Kidney epithelial cell (primary cell): ENCODE measurements at places on chromosomes 12 and 14. TPM values are rescaled to one million over a fixed set of nuclear protein-coding genes. Genes with fewer than 3 reads are reported as not detected.

The ZBTB1 gene
- total RNA-seq = 44.1 and 46.3 TPM in 2 replicates

The FRS2 gene
- 26.6 and 35.5 TPM in 2 replicates for total RNA-seq

The RIMBP2 gene
- 0.50 and 0.82 TPM in 2 replicates for total RNA-seq

The CCDC196 gene
- total RNA-seq = not detected in 2 replicates

The MFAP5 gene
- 2.8 and 15.8 TPM in 2 replicates for total RNA-seq

The KRT73 gene
- total RNA-seq = not detected in 2 replicates

- no peak for DNase-seq
Observed at GRCh38 chr14:99524804-99525698, 43.8 kb downstream of the CCNK start.

- DNase-seq = no peak
Observed at GRCh38 chr14:88276923-88277596, 46.0 kb downstream of the KCNK10 start.

- DNase-seq = no peak
Observed at GRCh38 chr14:30333934-30334333, 225.0 kb upstream of the G2E3 start.

DNA sequence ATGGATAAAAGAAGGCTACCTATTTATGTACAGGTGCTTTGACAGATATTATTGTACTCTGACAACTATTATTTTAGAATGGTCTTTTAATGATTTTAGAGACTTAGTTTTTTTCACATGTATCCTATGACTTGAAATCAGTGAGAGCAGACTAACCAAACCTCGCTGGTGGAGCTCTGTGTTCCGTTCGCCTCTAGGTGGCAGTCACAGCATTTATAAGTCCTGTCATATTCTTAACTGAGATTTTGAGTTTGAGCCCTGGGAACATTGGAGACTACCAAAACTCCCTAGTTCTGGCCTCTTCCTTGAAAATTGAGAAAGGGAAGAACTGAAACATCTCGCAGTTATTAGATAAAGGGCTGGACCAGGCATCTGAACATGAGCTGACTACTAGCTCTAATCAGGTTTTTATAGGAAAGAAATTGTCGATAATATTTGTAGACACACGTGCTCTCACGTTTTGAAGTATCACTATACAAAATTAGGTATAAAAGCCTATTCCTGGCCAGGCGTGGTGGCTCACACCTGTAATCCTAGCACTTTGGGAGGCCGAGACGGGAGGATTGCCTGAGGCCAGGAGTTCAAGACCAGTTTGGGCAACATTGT lies 48.3 kb downstream of the TTLL5 start:
- peak; percentile 50 for DNase-seq

DNA sequence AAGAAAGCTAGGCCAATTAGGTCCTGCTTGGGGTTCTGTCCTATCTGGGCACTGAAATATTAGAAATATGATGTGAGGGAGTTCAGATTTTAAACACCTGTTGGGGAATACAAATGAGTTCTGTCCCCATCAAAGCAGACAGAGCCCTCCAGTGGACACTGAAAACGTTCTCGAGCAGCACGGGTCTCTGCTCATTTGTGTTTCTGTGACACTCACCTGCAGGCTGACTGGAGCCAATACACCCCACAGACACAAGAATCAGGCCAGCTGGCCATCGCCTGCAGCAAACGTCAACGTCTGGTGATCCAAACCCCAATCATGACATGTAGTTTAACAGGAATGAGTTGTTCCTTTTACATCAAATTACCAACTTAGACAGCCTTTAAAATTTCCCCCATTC lies 493.4 kb upstream of the TMEM132C start:
- DNase-seq = no peak

DNA sequence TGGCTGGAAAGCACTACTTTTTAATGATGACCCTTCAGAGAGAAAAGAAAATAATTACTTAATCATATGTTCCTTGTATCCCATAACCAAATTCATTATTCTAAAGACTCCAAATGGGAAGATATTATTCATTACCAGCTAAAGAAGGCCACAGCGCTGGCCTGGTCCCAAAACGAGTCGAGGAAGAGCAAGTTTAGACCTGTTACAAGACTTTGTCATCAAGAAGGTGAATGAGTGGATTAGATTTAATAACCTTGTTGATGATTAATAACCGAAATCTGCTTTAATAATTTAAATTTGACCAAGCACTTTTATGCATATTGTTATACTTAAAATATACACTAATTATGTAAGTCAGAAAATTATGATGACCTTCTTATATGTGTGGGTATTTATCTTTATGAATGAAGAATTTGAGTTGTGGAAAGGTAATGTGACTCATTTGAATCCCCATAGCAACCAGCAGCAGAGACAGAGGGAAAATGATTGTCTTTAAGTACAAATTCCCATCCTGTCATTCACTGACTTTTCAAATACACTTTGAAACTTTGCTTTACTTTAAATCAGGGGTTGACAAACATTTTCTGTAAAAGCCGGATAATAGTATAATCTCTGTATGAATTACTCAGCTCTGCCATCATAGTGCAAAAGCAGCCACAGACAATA lies 200.3 kb upstream of the NPAS3 start:
- no peak for DNase-seq

- DNase-seq = no peak
Observed at GRCh38 chr12:96112733-96113132, 77.3 kb upstream of the LTA4H start.

GRCh38 chr14:65594153-65594881 lies 181.8 kb downstream of the FUT8 start:
- DNase-seq = no peak

DNA sequence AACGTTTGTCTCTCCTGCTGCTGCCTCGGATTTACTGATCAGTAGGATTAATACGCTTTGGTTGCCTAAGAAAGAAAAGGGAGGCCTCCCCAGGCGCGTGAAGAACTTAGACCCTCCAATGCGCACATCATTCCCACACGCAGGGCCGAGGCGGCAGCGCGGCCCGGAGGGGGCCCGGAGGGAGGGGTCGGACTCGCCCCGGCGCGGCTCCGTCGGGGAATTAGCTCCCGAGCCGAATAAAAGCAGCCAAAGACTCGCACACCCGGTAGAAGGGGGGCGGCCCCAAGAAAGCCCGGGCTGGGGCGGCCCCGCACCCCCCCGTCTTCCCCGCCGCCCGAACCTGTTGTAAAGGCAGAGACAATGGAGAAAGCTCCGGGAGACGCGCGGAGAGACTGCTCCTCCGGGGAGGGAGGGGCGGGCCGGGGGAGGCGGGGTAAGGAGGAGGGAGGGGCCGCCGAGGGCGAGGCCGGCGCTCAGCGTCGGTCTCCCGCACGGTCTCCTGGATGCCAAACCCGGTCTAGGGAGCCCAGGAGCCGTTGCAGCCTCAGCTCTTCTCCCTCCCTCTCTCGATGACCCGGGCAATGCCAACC lies at the start of gene NELL2:
TSS of gene NELL2 (minus strand) at position 362 of the 590 bp plus-strand sequence. CDS start 446 bp downstream, outside the sequence.
- no peak for DNase-seq

DNA sequence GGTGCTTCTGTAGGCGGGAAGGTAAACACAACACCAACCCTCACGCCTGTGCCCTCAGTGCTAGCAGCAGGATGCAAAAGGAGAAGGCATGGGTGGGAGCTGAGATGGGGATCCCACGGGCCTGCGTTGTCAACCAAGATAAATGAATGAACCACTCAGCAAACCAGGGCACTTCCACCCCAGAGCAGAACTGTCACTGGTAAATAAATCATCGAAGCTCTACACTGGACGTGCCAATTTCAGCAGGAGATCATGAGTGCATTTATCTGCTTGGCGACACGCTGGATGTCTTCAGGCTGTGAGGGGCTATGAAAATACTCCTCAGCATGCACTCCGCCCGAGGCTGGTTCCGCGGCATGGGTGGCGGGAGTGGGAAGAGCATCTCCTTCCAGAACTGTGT lies 33.2 kb downstream of the HSPB8 start:
- no peak for DNase-seq

GRCh38 chr12:907413-908185 lies 41.9 kb downstream of the RAD52 start:
- DNase-seq = no peak

GRCh38 chr12:2794191-2794735 lies 507 bp upstream of the FKBP4 start:
- no peak for DNase-seq

- no peak for DNase-seq
Observed at GRCh38 chr12:89451841-89452251, 72.8 kb downstream of the GALNT4 start.

GRCh38 chr12:3036901-3037600 lies 40.1 kb upstream of the TSPAN9 start:
- DNase-seq = no peak
